CD14-positive monocyte (primary cell): ENCODE measurements at places on chromosomes 4 and X.

- DNase-seq, result peak; percentile 59
Observed at GRCh38 chr4:105061731-105062130, 84.9 kb upstream of the TET2 start.

DNA sequence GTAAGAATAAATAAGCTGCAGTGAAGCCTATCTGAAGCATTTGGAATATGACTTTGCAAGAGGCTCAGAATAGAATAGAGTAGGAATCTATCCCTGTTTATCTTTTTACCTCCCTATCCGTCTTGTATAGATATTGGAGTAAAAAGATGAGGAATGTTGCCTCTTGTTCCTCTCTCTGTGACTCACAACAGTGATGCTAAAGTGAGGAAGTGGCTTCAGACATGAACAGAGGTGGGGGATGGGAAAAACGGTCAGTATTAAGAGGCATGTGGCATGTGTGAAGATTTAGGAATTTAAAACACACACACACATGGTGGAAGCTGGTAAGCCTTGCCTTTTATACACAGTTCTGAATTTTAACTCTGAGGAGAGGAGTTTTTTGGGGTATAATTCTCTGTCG, 3.8 kb upstream of the DCAF4L1 start:
- peak; percentile 51 for DNase-seq

GRCh38 chr4:138507522-138507921, 265.4 kb upstream of the SLC7A11 start:
- no peak for DNase-seq

GRCh38 chr4:36719425-36719824, 438.0 kb downstream of the DTHD1 start:
- no peak for DNase-seq

DNA sequence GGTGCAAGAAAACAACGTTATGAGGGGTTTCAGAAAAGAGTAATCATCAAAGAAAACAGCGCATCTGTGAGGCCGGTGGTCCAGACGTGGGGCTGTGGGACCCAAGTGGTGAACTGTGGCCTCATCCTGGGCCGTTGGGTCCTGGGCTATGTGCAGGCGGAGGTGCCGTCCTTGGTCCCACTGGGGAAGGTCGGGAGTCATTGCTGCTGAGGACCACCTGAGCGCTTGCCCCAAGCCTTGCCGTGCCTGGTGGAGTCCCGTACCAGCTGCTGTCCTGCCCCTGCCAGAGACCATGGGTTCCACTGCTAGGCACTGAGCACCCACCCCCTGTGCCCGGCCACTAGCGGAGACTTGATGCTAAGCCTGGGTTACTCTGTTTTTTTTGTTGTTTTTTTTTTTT, 25.5 kb upstream of the UVSSA start:
- DNase-seq, result no peak

- DNase-seq, result no peak
Observed at GRCh38 chr4:169045862-169046584, 36.0 kb upstream of the CBR4 start.

GRCh38 chrX:20060961-20061748, 55.6 kb downstream of the MAP7D2 start:
- DNase-seq, result peak; percentile 3

DNA sequence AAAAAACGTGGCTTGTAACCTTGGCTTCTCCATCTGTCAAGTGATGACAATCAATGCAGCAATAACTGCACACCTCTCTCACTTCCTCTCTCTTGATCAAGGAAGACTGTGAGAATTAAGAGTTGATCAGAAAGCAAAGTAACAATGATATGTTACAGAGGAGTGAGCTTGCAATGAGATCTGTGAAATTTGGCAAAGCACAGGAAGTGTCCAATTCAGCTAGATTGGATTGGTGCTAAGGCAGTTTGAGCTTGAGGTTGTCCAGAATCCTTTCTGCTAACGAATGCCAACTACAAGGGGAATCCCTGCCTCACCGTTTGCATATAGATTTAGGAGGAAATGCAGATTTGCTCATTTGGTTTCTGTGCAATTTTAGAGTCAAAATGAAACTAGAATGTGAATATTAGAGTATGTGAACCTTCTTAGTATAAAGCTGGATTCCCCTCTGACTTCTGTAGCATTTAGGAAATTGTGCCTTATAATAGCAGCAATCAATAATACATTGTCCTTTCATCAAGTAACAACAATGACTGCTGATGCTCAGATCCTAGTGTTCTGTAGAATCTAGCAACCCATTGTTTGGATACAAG, 346.4 kb downstream of the PTTG2 start:
- no peak for DNase-seq

DNA sequence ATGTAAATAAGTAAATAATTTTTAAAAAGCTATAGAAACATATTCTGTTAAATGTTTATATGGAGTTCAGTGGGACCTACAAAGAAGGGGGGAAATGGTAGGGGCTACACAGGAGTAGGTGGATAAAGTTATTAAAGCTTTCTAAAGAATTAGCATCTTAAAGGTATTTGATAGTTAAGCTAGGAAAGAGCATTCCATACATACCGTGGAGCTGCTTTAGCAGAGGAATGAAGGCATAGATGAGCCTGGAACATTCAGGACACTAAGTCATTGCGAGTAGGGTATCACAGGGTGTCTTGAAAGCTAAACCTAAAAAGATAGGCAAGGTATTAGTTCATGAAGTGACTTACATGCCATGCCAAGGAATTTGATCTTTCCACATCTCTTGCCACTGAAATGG, 60.4 kb downstream of the SLC10A6 start:
- DNase-seq, result no peak
